ENCODE measurements at places on chromosomes 7 and 10.

DNA sequence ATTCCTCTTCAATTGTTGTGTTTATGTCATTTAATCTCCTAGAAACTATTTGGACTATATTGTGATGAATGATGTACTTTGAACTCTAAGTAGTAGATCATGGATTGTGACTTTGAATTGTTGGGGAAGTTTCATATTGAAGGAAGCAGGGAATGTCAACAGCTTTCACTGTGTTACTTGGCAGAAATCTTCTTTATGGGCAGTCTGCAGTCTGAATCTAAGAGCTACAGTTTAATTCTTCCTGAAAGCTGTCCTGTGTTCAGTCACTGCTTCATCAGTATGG, 91.6 kb downstream of the PPP1R9A start:
- no peak for DNase-seq

- DNase-seq: no peak
Observed at GRCh38 chr10:24884793-24885192, 67.6 kb downstream of the PRTFDC1 start.

DNA sequence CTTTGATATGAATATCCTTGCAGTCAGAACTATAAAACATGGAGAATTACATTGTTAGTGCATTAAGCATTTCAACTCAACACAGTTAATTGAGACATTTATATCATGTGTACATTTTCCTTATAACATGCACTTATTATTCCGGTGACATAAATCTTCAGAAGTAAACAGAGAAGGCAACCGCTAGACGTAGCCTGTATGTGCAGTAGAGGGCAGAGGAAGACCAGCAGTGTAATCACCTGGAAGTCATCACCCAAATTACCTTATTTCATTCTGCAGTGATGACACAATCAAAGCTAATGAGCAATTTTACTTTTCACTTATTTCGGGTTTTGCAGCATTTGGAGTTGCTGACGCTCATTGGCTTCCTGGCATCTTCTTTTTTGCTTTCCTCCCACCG, 394.6 kb downstream of the SDK1 start:
- DNase-seq: no peak

GRCh38 chr10:47379901-47380300, 4.2 kb downstream of the ZNF488 start:
- DNase-seq: no peak

- no peak for DNase-seq
Observed at GRCh38 chr10:100739517-100740368, 5.6 kb upstream of the PAX2 start.

DNA sequence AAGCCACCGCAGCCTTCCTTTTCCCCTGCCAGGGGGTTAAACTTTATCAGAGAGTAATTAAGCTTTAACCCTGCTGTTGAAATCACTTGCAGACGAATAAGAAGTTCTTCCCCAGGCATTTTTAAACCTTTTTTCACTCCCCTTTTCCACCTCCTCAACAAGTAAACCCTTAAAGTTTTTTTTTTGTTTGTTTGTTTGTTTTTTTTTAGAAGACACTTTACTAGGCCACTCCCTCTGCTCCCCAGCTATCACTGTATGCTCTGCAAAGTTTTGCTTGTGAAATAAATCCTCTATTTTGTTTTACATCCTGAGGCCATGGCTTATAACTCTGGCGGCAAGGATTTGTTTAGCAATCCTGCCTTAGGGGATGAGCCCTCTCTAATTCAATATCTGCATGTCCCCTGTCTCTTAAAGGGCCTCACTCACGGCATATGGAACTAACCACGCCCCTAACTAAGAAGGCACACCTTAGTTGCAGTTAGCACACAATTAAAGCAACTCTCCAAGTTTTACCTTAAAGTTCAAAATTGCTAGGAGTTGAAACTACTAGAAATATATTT, 1354.7 kb upstream of the LRRTM3 start:
- DNase-seq: no peak

- DNase-seq: no peak
Observed at GRCh38 chr10:22479419-22479818, 134.1 kb downstream of the SPAG6 start.

DNA sequence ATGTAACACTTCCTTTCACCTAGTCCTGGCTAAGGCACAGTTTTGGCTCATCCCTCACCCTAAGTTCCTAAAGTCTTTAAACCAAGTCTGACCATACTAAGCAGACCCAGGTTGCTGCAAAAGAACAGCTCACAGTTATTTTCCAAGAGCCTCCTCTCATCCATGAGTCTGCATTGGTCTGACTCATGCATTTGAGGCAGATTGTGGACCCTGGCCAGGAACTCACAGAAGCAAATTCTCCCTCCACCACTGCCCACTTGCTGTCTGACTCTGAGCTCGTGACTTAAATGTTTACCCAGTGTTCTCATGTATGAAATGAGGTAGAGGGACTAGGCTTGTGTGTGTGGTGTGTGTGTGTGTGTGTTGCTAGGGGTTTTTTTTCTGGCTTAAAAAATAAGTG, 1272.8 kb downstream of the TYW1 start:
- DNase-seq: no peak

DNA sequence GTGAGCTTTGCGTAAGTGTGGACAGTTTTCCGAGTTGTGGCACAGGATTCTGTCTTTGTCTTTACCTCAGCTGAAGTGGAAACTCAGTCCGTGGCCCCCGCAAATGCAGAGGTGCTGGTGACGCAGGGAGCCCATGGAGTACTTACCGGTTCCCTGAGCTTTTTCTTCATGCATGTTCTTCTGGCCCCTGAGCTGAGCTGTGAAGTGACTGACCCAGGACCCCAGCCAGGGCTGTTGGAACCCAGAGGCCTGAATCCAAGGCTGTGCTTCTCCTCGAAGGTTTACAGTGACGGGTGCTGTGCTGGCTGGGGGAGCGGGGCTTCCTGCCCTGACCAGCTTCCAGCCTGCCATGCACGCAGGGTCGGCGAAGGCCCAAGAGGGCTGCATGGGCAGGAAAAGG, 223.5 kb downstream of the GLRX3 start:
- no peak for DNase-seq

GRCh38 chr7:22688084-22688483, 38.9 kb upstream of the IL6 start:
- no peak for DNase-seq

DNA sequence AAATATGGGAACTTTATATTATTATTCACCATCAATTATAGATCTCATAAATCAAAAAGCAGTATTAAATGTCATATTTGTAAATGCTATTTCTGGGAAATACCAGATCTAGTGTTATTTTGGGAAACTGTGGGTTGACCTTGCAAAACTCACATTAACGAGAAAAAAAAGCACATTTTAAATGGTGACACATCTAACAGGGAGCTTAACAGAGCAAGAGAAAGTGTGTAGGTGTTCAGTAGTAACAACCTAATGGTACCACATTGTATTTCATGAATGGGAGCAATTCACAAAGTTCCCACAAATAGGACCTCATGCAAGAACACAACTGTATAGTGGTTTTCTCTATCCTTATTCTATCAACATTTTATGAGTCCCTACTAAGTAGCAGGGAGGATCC, 26.2 kb upstream of the HDAC9 start:
- DNase-seq: no peak
